MCF 10A (cell line): ENCODE measurements at places on chromosomes 12 and 14. TPM values are rescaled to one million over a fixed set of nuclear protein-coding genes. Genes with fewer than 3 reads are reported as not detected.

DNA sequence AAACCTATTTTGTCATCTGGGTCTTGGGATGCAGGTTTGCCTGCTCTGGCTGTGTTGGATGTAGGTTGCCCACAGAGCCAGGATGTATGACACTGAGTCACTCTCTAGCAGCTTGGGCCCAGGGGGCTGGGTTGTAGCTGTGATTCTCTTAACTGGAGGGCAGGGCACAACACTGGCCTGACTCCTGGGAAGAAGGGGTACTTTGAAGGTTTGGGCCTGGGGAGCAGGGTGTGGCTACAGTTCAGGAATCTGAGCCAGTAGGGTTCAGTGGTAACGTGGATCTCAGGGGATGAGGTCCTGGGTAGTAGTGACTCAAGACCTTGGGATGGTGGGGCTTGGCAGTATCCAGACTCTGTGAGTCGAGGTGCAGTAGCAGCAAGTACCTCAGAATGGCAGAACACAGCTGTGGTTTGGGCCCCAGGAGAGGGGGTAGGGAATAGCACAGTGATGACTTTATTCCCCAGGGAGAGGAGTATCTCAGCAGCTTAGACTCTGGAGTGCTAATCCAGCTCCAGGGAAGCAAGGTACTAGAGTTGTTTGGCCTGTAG is 25.7 kb downstream of the TBC1D15 start:
- H3K4me3 ChIP-seq, result no peak overlapping the region
- peak overlapping the region; percentile 16 for H3K27ac ChIP-seq
- no peaks in the 10 kb centered on the region for H3K27me3 ChIP-seq
- no peaks in the 10 kb centered on the region for H3K36me3 ChIP-seq
- H3K4me1 ChIP-seq, result peaks cover 19% of the 10 kb centered on the region

DNA sequence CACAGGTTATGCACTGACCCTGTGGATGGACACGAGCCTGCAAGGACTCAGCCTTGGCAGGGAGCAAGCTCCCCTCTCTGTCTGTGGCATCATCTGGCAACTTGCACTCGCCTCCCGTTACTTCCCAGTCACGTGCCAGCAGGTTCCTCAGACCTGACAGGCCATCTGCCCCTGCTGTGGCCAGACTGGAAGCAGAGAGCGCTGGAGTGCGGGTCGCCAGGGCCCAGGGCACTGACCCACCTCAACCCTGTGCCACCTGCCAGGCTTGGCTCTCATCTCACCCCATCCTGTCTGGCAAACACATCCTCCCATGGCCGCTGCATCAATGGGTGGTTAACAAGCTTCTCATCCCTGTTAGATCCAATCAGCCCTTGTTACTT is 28.4 kb downstream of the SLC6A12 start:
- no peak overlapping the region for H3K4me3 ChIP-seq
- H3K36me3 ChIP-seq, result no peaks in the 10 kb centered on the region
- no peak overlapping the region for H3K27ac ChIP-seq
- no peaks in the 10 kb centered on the region for H3K27me3 ChIP-seq
- no peaks in the 10 kb centered on the region for H3K4me1 ChIP-seq
- DNase-seq, result no peak

DNA sequence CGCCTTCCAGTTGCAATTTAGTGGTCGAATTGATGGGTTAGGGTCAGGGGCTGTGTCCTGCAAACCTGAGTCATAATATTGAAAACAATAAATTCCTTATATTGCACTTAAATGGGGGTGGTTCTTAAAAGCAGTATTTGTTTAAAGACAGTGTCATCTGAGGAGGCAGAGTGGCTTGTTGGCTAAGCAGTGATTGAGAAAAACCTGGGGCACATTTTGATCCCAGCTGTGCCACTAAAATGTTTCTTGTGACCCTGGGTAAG is 48.4 kb downstream of the FBXW8 start:
- H3K36me3 ChIP-seq, result peaks cover 18% of the 10 kb centered on the region
- DNase-seq, result no peak
- no peak overlapping the region for H3K27ac ChIP-seq
- H3K27me3 ChIP-seq, result no peaks in the 10 kb centered on the region
- no peaks in the 10 kb centered on the region for H3K4me1 ChIP-seq

DNA sequence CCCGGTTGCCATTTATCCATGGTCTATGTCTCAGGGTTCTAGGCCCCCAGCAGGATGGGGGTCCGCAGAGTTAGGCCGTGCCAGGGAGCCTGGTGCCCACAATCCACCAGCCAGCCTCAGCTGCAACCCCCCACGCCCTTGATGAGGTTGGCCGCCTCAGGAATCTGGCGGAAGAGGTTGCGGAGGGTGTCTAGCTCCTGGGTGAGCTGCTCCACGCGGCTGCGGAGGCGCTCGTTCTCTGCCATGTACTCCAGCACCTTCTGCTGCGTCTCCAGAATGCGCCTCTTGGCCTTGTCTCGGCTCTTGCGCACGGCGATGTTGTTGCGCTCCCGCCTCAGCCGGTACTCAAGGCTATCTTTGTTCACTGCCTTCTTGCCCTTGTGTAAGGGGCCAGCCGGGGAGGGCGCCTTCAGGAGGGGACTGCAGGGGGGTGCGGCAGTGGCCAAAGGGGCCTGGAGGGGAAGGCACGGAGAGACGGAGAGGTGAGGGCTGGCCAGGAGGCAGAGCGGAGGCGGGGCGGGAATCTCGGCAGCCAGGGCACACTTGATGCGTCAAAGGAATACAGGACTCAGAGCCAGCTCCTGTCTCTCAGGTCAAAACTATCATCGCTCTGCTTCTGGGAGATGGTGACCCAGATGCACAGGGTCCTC is 1.6 kb downstream of the CEBPE start:
- H3K36me3 ChIP-seq, result no peaks in the 10 kb centered on the region
- H3K27me3 ChIP-seq, result no peaks in the 10 kb centered on the region
- no peak for DNase-seq
- H3K4me3 ChIP-seq, result no peak overlapping the region

- H3K4me1 ChIP-seq, result no peaks in the 10 kb centered on the region
- peaks cover 6% of the 10 kb centered on the region for H3K36me3 ChIP-seq
- DNase-seq, result no peak
- no peaks in the 10 kb centered on the region for H3K27me3 ChIP-seq
- no peak overlapping the region for H3K27ac ChIP-seq
Observed at GRCh38 chr14:100582496-100583165, 4.6 kb downstream of the BEGAIN start.

The FAM181A gene
- not detected in 2 replicates for total RNA-seq

DNA sequence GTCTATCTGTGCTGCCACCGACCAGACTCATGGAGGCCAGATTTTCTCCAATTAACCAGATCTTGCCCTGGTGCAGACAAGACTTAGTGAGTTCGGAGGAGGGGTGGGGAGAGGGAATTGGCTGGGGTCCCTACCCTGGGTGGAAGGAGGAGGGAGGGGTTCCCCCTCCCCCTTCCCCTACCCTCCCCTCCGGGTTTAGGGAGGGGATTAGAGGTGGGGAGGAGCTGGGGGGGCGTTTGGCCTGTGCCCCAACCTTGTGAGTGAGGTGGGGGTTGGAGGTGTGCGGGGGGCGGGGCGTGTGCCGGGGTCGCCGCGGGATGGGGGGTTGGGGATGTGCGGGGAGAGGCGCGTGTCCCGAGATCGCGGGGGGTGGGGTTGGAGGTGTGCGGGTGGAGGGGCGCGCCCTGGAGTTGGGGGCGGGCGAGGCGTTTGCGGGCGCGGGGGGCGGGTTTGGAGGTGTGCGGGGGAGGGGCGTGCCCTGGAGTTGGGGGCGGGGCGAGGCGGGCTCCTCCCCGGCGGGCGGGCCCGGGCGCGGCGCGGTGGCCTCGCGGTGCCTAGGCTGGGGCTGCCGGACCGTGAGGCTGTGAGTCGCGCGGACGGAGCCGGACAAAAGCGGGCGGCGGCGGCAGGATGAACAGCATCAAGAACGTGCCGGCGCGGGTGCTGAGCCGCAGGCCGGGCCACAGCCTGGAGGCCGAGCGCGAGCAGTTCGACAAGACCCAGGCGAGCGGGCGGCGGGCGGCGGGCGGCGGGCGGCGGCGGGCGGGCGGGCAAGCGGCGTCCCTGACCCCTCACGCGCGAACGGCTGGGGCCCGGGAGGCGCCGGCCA is at the start of gene HIP1R:
TSS of gene HIP1R (plus strand) at position 537 of the 829 bp plus-strand sequence. CDS start at position 631, 94 bp downstream.
- peak within 1 kb of the TSS; percentile 93 for H3K4me3 ChIP-seq
- peaks cover 22% of the 10 kb centered on the region for H3K36me3 ChIP-seq
- peak within 1 kb of the TSS; percentile 46 for H3K27ac ChIP-seq
- peaks cover 33% of the 10 kb centered on the region for H3K4me1 ChIP-seq
- H3K27me3 ChIP-seq, result no peaks in the 10 kb centered on the region

GRCh38 chr14:78023112-78023511 is 147.1 kb upstream of the NRXN3 start:
- H3K4me3 ChIP-seq, result no peak overlapping the region
- H3K27me3 ChIP-seq, result peaks cover 9% of the 10 kb centered on the region
- no peaks in the 10 kb centered on the region for H3K36me3 ChIP-seq
- DNase-seq, result no peak
